ENCODE measurements at places on chromosomes 4 and X. TPM values are rescaled to one million over a fixed set of nuclear protein-coding genes. Genes with fewer than 3 reads are reported as not detected.

The YTHDC1 gene
- 43.8 TPM for total RNA-seq

The GJB1 gene
- total RNA-seq = not detected

The ANOS1 gene
- 13.0 TPM for total RNA-seq

The DRD5 gene
- total RNA-seq = under 0.01 TPM

The RBM46 gene
- total RNA-seq = not detected

The TRAPPC11 gene
- total RNA-seq = 41.8 TPM

The TEC gene
- total RNA-seq = 0.52 TPM

The NDST4 gene
- total RNA-seq = 2.6 TPM

The EPGN gene
- total RNA-seq = 0.52 TPM

All from skeletal muscle tissue (tissue), 5 donors.